GM23248 (cell line): ENCODE measurements at places on chromosomes 5 and 9. TPM values are rescaled to one million over a fixed set of nuclear protein-coding genes. Genes with fewer than 3 reads are reported as not detected.

The NDUFB6 gene
- total RNA-seq, result 31.8 and 43.6 TPM in 2 replicates

The ARID3C gene
- 0.11 and 0.38 TPM in 2 replicates for total RNA-seq

The ATP10B gene
- total RNA-seq, result not detected in 2 replicates

The ZDHHC12 gene
- total RNA-seq, result 48.1 and 65.1 TPM in 2 replicates

The PCDH12 gene
- 0.13 TPM in 1 of 2 replicates, not detected in the other for total RNA-seq

The FOXD4L5 gene
- total RNA-seq, result not detected in 2 replicates

The RGP1 gene
- 19.1 and 20.0 TPM in 2 replicates for total RNA-seq

The FOXD4L3 gene
- not detected in 2 replicates for total RNA-seq

- H3K4me3 ChIP-seq, result no peak overlapping the region
- H3K27ac ChIP-seq, result no peak overlapping the region
- DNase-seq, result peak; percentile 31
- H3K4me1 ChIP-seq, result no peaks in the 10 kb centered on the region
Observed at GRCh38 chr5:60102961-60103693, 209.6 kb upstream of the PDE4D start.

DNA sequence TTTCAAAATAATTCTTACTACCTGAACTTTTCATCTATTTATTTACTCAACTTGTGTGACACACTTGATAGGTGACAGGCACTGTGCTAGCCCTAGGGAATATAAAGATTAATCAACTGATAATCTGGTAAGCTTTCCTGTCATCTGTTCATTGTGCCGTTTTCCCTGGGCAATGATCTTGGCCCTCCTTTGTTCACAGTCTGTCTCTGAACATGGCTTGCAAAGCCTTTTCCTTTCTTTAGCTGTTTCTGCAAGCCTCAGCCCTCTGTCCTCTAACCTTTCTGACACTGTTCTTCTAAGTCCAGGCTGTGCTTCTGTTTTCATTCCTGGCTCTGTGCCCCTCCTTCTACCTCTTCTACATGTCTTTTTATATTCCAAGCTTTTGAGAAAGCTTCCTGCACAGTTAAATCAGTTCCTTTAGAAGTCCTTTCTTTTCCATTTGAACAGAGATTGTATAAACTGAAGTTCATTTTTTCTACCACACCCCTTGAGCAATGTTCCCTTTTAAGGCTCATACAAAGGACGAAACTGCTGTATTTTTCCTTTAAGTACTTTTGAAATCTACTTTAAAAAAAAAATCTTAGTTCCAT, 803.0 kb upstream of the ZNF608 start:
- no peaks in the 10 kb centered on the region for H3K36me3 ChIP-seq
- no peak for DNase-seq
- H3K4me3 ChIP-seq, result no peak overlapping the region
- no peaks in the 10 kb centered on the region for H3K27me3 ChIP-seq
- H3K4me1 ChIP-seq, result peaks cover 12% of the 10 kb centered on the region; the same call in 1 of the 2 replicates
- no peak overlapping the region for H3K27ac ChIP-seq

- H3K27ac ChIP-seq, result 0 out of 2 replicates have a peak overlapping the region, but pooled peaks have one; percentile 22
- no peak overlapping the region for H3K4me3 ChIP-seq
- DNase-seq, result peak; percentile 59
- peaks cover 38% of the 10 kb centered on the region for H3K4me1 ChIP-seq
- H3K36me3 ChIP-seq, result no peaks in the 10 kb centered on the region
- no peaks in the 10 kb centered on the region for H3K27me3 ChIP-seq
Observed at GRCh38 chr9:116096046-116096445, 57.5 kb upstream of the PAPPA start.

DNA sequence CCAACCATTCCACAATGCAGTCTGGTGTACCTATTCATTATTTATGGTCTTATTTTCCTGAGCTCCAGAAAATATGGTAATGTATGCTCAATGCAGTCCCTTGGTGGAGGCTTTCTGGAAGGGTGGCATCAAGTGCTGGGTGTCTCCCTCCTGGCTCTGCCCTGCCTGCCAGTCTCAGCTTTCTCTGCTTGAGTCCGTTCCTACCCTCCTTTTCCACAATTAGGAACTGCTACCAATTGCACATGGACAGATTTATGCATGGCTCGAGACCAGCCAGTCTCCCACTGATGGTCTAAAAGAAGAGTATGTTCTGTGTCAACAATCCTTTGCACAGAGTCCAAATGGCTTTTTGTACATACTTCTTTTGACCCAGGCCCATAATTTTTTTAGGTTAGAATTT, 189.8 kb downstream of the TLE1 start:
- H3K27me3 ChIP-seq, result peaks cover 26% of the 10 kb centered on the region; the same call in 1 of the 2 replicates
- peaks cover 13% of the 10 kb centered on the region for H3K4me1 ChIP-seq
- no peak overlapping the region for H3K4me3 ChIP-seq
- H3K36me3 ChIP-seq, result no peaks in the 10 kb centered on the region
- no peak overlapping the region for H3K27ac ChIP-seq
- no peak for DNase-seq

DNA sequence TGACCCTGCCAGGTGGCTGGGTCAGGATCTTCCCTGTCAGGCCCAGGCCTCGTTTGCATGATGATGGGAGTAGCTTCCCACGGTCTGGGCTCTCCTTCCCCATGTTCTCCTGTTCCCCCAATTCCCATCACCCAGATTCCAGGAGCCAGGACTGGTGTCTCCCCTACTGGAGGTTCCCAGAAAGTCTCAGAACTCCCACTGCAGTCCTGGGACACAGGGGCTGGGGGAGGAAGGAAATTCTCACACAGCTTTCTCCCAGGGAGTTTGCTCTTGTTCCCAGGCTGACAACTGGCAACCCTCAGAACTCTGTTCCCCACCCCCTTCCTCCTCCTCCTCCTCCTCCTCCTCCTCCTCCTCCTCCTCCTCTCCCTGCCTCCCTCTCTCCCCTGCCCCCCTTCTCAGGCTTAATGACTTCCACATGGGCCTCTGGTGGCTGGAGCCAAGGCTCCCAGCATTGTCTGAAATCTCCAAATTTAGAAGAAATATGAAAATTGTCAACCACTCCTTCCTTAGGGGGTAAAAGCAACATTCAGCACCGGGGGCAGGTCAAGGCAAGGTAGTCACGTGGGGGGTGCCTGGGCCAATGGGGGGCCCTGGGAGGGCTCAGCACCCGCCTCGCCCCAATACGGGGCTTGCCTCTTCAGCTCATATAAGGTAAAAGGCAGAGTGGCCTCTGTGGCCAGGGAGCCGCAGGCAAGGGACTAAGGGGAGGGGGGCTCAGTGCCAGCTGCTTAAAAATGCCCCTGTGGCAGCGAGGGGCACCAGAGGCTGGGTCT, 27.3 kb upstream of the IL17B start:
- no peaks in the 10 kb centered on the region for H3K36me3 ChIP-seq
- H3K4me3 ChIP-seq, result peak overlapping the region; percentile 89
- H3K4me1 ChIP-seq, result peaks cover 62% of the 10 kb centered on the region

GRCh38 chr9:130694205-130694604, 625 bp downstream of the EXOSC2 start:
- peak; percentile 54 for DNase-seq
- 0 out of 2 replicates have a peak, but pooled peaks cover 8% of the 10 kb centered on the region for H3K36me3 ChIP-seq
- H3K4me1 ChIP-seq, result peaks cover 25% of the 10 kb centered on the region
- H3K4me3 ChIP-seq, result peak overlapping the region; percentile 86

DNA sequence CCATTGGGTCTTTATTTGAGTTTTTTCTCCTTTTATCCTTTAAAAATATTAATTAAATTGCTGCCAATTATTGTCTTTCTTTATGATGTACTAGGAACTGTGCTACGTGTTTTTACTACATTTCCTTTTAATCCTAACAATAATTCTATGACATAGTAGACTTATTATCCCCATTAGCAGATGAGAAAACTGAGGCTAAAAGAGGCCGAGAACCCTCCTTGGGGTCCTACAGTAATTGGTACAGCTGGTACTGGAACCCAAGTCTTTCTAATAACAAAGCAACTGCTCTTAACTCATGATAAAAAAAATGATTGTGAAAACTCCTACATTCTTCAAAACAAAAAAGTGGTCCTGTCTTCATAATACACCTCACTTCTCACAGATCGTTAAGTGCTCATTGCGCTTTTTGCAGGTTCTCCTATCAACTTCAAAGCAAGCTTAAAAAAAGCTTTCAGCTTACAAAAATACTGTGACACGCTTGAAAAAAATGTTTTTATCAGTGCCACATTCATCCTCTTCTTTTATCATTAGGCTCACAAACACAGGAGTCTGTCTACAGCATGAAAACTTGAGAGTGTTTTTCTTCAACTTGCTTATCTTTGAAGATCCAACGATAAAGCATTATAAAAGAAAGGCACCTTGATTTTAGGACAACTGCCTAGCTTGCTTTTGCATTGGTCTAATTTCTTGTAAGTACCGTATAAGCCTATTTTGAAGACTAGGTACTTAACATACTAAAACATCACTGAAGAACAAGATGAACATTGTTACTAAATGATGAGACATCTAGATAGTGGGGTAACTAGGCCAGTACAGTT, 32.4 kb downstream of the FYB1 start:
- DNase-seq, result no peak
- H3K4me3 ChIP-seq, result no peak overlapping the region
- no peaks in the 10 kb centered on the region for H3K4me1 ChIP-seq
- H3K36me3 ChIP-seq, result no peaks in the 10 kb centered on the region

GRCh38 chr5:150320044-150320613, 17.4 kb upstream of the ARSI start:
- H3K4me3 ChIP-seq, result no peak overlapping the region
- H3K27ac ChIP-seq, result peak overlapping the region; percentile 66
- H3K27me3 ChIP-seq, result no peaks in the 10 kb centered on the region
- no peaks in the 10 kb centered on the region for H3K36me3 ChIP-seq
- DNase-seq, result peak; percentile 96

DNA sequence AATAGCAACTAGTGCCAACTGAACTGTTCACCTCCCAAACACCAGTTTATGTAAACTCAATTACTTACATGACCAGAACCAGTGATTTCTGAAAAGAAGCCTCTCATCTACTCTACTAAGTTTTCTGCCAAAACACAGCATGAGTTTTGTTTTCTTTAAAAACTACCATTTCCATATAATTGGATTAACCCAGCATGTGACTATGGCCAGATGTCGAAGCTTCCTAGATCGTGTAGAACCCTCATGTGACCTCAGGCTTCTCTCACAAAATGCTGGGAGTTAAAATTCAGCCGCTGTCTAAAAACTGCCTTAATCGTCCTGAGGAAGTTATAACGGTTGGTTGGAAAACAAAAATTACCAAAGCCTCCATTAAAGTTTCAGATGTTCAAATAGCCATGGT, 303.5 kb downstream of the IRX1 start:
- H3K27me3 ChIP-seq, result no peaks in the 10 kb centered on the region
- no peak for DNase-seq
- no peaks in the 10 kb centered on the region for H3K36me3 ChIP-seq
- H3K27ac ChIP-seq, result no peak overlapping the region
- H3K4me3 ChIP-seq, result no peak overlapping the region

- H3K27ac ChIP-seq, result no peak overlapping the region
- peaks cover 6% of the 10 kb centered on the region; the same call in 1 of the 2 replicates for H3K36me3 ChIP-seq
- H3K4me1 ChIP-seq, result peaks cover 63% of the 10 kb centered on the region
- no peak overlapping the region for H3K4me3 ChIP-seq
- no peak for DNase-seq
Observed at GRCh38 chr5:154196955-154197652, 6.6 kb downstream of the GALNT10 start.

- no peak overlapping the region for H3K27ac ChIP-seq
- no peaks in the 10 kb centered on the region for H3K27me3 ChIP-seq
- H3K4me1 ChIP-seq, result peaks cover 18% of the 10 kb centered on the region
- 0 out of 2 replicates have a peak overlapping the region, but pooled peaks have one; percentile 10 for H3K4me3 ChIP-seq
- no peaks in the 10 kb centered on the region for H3K36me3 ChIP-seq
- DNase-seq, result peak; percentile 57
Observed at GRCh38 chr9:120692901-120693699, 21.2 kb downstream of the MEGF9 start.

GRCh38 chr5:21678526-21678925, 1174.6 kb downstream of the CDH12 start:
- H3K27ac ChIP-seq, result no peak overlapping the region
- H3K27me3 ChIP-seq, result no peaks in the 10 kb centered on the region
- no peak for DNase-seq
- H3K4me3 ChIP-seq, result no peak overlapping the region

GRCh38 chr5:2721385-2722138, 29.9 kb downstream of the IRX2 start:
- no peaks in the 10 kb centered on the region; the same call in 1 of the 2 replicates for H3K27me3 ChIP-seq
- no peak overlapping the region for H3K4me3 ChIP-seq
- no peak for DNase-seq
- no peaks in the 10 kb centered on the region for H3K4me1 ChIP-seq

DNA sequence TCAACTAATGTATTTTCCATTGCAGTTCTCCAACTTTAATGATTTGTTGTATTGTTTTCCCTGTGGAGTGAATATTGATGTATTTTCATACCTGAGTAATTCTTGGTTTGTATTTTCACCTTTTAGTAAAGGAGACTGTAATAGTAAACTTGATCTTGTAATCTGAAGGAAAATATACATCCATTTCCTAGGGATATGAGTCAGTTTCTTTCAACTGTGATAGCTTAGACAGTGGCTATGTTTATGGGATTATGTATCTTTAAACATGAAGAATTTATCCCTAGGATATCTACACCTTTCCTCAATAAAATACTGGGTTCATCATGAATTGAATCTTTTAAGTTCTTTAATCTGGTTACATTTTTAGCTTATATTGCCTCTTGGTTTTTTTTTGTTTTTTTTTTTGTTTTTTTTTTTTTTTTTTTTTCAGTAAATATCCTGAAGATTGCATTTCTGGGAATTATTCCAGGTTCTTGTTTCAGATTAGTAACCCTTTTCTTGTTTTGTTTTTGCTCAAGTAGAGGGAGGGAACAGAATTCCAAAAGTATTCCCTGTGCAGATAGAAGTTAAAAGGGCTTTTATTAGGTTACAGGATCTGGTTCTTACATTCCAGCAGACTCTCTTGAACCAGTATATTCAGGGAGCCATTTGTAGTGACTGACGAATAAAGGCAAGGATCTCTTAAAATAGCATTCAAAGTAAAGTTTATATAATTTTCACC, 7.1 kb downstream of the WDR36 start:
- DNase-seq, result peak; percentile 40
- no peaks in the 10 kb centered on the region for H3K27me3 ChIP-seq
- no peak overlapping the region; the same call in 1 of the 2 replicates for H3K27ac ChIP-seq
- H3K36me3 ChIP-seq, result peaks cover 48% of the 10 kb centered on the region

- no peak for DNase-seq
- H3K27ac ChIP-seq, result no peak overlapping the region
- H3K4me1 ChIP-seq, result no peaks in the 10 kb centered on the region
- H3K36me3 ChIP-seq, result no peaks in the 10 kb centered on the region
- H3K27me3 ChIP-seq, result no peaks in the 10 kb centered on the region
Observed at GRCh38 chr5:178415353-178415752, 174.8 kb downstream of the COL23A1 start.

- DNase-seq, result peak; percentile 28
- no peaks in the 10 kb centered on the region for H3K27me3 ChIP-seq
- 0 out of 2 replicates have a peak within 1 kb of the TSS, but pooled peaks have one; percentile 26 for H3K4me3 ChIP-seq
- H3K4me1 ChIP-seq, result peaks cover 14% of the 10 kb centered on the region
- H3K27ac ChIP-seq, result no peak within 1 kb of the TSS
Observed at GRCh38 chr9:137441289-137441934, at the start of gene ENTPD8. TSS of gene ENTPD8 (minus strand) at chr9:137441357. CDS start at chr9:137438285, 3,072 bp downstream.

- H3K4me1 ChIP-seq, result peaks cover 41% of the 10 kb centered on the region
- no peak for DNase-seq
- no peak overlapping the region for H3K27ac ChIP-seq
- no peak overlapping the region for H3K4me3 ChIP-seq
- H3K36me3 ChIP-seq, result no peaks in the 10 kb centered on the region
- no peaks in the 10 kb centered on the region for H3K27me3 ChIP-seq
Observed at GRCh38 chr5:135248801-135249231, 150.2 kb downstream of the MACROH2A1 start.

GRCh38 chr9:136856541-136857141, 4.5 kb downstream of the MAMDC4 start:
- H3K4me1 ChIP-seq, result no peaks in the 10 kb centered on the region
- no peak overlapping the region for H3K27ac ChIP-seq
- no peak for DNase-seq
- no peak overlapping the region for H3K4me3 ChIP-seq
- no peaks in the 10 kb centered on the region for H3K36me3 ChIP-seq
- no peaks in the 10 kb centered on the region for H3K27me3 ChIP-seq
